ENCODE measurements at places on chromosomes 2 and 18.

DNA sequence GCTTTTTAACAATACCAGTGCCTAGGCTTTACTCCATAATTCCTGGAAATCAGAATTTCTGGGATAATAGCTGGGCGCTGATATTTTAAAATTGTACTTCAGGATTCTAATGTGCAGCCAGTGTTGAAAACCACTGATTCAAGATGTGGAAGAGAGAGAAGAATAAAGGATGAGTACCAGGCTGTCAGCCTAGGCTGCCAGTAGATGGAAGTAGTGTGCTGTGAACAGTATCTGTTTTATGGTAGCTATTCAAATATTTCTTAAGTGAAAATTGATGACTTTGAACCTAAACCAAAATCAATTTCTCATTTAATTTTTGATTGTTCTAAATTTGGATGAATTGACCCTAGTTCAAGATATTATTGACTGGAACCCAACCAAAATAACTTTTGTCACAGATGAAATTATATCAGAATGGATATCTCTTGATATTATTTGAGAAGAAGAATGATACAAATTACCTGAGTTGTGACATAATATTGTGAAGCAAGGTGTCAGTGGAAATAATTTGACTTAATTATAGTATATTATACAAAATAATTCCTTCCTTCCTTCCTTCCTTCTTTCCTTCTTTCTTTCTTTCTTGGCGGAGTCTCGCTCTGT, 88.0 kb downstream of the COMMD1 start:
- DNase-seq: peak; percentile 2

GRCh38 chr2:150063931-150064548, 423.4 kb downstream of the RND3 start:
- DNase-seq: no peak

DNA sequence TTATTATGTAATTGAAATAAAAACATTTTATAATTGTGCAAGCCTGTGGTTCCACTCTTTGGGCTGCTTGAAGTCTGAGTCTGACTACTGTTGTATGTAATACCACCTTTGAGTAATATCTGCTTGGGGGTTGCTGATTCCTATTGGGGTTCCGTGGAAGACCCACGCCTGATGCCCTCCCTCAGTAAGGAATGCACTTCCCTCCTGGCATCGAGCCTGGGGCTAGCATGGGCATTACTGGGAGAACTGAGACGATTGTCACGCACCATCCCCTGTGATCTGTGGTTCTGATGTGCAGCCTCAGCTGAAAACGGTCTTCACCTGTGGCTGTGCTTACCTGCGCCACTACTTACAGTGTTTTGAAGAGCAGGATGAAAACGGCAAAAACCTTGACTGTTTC, 32.7 kb upstream of the RBM44 start:
- no peak for DNase-seq

DNA sequence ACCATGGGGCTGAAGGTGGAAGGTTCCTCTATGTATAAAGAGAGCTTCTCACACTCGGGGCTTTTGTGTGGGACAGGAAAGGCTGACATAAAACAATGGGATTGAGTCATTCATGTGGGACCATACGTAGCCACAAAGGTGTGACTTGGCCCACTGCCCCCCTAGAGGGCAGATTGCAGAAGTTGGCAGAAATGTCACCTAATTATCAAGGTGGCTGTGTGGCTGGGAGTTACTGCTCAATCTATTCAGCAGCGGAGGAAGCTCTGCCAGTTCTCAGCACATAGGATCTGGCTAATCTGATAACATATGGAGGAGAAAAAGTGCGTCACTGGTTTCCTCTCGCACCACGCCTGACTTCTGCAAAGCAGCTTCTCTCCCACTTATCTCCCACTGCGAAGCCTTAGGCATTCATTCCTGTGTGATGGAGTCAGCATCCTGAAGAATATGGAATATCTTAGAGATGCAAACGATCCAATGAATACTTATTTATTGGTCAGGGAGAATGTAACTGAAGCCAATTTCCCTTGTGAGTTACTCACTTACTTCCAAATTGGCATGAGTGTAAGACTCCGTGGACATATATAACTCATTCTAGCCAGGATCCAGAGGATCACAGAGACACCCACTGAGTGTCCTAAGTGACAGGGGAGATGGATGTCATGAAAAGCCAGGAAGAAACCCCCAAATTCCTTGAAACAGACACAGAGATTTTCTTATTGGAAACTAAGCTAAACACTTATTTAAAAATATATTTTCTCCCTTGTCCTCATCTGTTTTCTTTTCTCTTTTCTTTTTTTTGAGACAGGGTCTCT, 344.8 kb downstream of the TGIF1 start:
- DNase-seq: no peak

- DNase-seq: no peak
Observed at GRCh38 chr2:52402128-52402527, 1365.5 kb upstream of the CHAC2 start.

- no peak for DNase-seq
Observed at GRCh38 chr2:140880573-140880972, 1250.2 kb downstream of the LRP1B start.

GRCh38 chr2:239598011-239598731, 197.4 kb upstream of the HDAC4 start:
- no peak for DNase-seq

GRCh38 chr2:200310545-200310971, 4.1 kb downstream of the SPATS2L start:
- DNase-seq: no peak

DNA sequence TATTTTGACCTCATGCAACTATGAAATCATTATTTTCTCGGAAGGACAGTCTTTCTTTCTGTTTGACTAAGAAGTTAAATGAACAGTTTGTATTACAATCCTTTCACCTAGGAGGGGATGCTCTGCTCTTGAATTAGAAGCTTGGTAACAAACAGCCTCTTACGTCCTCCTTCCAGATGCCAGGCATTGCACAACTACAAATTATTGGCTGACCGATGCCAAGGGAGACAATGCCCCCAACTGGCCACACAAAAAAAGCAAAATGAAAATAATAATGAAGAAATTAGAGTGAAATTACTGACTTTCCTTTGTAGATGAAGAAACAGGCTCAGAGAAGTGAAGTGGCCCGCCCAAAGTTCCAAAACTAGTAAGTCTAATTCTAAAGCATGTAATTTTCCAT, 177.9 kb downstream of the CYRIA start:
- peak; percentile 30 for DNase-seq

GRCh38 chr2:76157531-76157930, 446.8 kb upstream of the GCFC2 start:
- DNase-seq: no peak

GRCh38 chr2:88096708-88097107, 29.1 kb downstream of the SMYD1 start:
- no peak for DNase-seq

- no peak for DNase-seq
Observed at GRCh38 chr18:29164020-29164706, 987.2 kb upstream of the CDH2 start.

DNA sequence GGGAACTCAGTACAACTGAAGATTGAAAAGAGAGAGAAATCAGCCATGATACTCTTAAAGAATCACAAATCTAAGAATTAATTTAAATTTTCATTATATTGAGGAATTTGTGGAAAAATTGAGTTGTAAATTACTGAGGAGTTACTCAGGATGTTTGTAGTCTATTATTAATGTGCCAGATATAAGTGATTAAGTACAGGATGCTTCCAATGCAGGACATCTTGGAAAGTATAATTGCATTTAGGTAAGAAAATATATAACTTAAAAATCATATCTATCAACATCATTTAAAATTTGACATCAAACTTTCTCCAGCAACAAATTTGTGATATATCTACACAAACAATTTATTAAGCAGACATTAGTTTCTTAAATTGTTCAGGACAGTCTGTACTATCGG, 1.3 kb downstream of the CALCRL start:
- DNase-seq: no peak

- DNase-seq: no peak
Observed at GRCh38 chr2:80874374-80874773, 569.8 kb upstream of the LRRTM1 start.

GRCh38 chr18:74546751-74547530, 12.6 kb downstream of the CNDP1 start:
- DNase-seq: no peak

GRCh38 chr2:174334278-174334715, 457 bp upstream of the SP9 start:
- DNase-seq: no peak

DNA sequence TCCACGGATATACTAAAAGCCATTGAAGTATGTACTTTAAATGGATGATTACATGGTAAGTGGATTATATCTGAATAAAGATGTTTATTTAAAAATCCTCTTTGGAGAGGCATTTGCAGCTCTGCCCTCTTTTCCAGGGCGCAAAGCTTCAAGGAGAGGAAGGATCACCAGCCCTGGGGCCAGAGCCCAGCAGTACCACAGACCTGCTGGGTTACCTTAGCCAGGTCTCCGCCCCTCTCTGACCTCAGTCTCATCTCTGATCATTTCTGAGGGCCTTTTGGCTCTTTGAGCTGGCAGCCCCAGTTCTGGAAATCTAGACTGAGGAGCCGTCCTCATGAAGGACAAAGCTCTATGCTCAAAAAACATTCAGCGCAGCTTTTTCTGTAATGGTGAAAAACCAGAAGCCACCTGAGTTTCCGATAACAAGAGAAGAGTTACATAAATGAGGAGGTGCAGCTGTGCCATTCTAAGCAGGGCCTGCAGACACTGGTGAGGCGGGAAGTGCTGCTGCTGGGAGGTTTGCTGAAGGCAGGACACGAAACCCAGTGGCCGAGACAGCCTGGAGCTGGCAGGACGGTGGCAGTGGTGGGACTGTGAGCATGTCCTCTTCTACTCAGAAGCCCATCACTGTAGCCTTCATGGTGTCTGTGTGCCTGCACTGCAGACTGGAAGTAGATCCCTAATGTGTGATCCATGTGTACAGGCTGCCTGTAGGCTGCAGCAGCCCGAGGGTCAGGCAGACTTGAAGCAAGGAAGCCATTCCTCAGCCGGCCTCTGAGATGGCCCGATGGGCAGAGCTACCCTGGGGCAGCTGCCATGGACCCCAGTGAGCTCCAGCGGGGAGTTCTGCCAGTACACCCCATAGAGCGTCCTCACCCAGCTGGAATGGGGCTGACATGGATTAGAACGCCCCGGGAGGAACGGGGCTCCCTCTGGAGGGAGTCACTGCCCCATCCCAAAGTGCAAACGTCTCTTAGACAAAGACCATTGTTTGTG, 27.7 kb downstream of the ADRA2B start:
- no peak for DNase-seq

DNA sequence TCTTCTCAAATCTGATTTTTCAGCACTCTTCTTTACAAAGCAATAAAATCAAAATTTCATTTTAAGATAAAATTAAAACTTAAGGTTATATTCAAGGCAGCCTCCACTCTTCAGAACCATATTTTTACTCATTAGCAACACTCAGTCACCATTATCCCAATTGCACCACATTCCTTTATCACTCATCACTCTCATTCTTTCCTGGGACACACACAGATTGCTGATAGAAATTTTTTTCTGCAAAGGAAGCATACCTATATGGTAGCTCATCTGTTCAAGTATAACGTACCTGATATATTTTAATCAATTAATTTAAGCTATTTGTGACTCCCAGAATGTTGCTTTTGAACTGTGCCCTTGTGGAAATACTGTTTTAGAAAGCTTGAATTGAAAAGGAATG, 1559.3 kb upstream of the ZEB2 start:
- DNase-seq: no peak

GRCh38 chr18:49920731-49921130, 107.4 kb upstream of the ACAA2 start:
- DNase-seq: no peak

DNA sequence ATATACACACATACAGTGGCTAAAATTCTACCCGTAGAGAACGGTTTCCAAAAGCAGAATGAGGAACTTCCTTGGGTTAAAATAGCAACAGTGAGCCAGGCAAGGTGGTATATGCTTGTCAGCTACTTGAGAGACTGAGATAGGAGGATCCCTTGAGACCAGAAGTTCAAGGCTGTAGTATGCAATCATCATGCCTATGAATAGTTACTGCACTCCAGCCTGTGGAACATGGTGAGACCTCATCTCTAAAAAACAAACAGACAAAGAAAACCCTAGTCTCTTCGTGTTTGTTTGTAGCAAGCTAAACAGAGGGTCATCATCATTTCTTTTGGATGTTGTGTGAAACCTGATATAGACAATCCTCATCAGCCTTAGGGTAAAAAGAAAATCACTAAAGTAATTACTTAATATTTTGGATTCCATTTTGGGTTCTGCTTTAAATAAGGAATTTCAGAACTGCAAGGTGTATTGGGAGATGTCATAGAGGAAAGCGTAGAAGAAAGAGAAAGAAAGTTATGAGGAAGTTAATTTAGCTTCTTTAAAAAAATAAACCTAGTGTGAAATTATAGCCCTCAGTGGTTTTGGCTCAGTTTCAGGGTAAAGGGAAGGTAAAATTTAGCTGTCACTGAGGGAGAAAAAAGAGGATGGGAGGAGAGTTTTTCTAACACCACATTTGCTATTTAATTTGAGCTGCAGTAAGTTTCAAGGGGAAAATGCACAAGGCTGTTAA, 46.5 kb downstream of the PLEK start:
- no peak for DNase-seq

- no peak for DNase-seq
Observed at GRCh38 chr2:73837847-73838585, 9.3 kb downstream of the STAMBP start.

DNA sequence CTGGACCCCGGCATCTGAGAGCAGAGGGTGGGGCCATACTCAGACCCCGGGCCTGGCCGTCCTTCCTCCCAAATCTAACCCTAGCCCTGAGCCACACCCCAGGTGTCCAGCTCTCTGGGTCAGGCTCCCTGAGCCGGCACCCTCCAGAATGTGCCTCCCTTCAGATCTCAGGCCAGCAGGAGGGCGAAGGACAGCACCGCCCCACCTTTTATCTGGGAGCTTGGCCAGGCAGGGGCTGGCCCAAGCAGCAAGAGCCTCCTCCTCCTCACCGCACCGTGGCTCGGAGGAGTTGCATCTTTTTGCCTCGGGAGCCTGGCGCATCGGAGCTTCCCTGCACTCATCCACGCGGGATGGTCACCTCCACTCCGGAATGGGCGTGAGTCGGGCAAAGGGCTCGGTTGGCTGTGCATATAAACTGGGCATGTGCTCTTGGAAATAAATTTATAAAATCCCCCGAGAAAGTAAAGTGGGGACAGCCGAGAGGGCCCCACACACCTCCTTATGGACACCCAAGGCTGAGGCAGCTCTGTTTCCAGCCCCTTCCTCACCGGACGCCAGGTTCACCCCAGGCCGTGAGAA, 69.1 kb upstream of the CTDP1 start:
- no peak for DNase-seq

- DNase-seq: no peak
Observed at GRCh38 chr2:56768973-56769372, 585.2 kb downstream of the CCDC85A start.

DNA sequence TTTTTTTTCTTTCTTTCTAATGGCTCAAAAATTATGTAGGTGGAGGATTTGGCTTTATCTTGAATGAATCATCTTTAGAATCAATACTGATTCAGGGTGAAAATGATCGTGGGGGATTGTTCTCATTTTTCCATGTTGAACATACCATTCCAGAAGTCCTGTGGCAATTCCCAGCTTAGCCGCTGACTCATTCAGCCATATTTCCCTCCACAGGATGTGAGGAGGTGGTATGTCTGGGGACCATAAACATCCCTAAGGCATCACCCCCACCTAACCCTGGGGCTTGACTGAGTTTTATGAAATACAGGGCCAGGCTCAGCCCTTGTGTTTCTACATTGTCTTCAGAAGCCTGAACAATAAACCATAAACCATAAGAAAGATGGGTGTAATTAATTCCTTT, 92.7 kb upstream of the FN1 start:
- no peak for DNase-seq

Measured in NCI-H748 treated with DMSO at 0.1 percent for 48 hours (cell line).